ENCODE measurements at places on chromosomes 12 and 14.

- DNase-seq, result no peak
Measured at GRCh38 chr12:89884952-89885351, 176.3 kb upstream of the ATP2B1 start.

- DNase-seq, result no peak
Measured at GRCh38 chr12:19647806-19648556, 208.7 kb downstream of the AEBP2 start.

- no peak for DNase-seq
Measured at GRCh38 chr14:99964979-99965378, 100.2 kb upstream of the EVL start.

- no peak for DNase-seq
Measured at GRCh38 chr12:100953677-100954076, 159.1 kb downstream of the ANO4 start.

DNA sequence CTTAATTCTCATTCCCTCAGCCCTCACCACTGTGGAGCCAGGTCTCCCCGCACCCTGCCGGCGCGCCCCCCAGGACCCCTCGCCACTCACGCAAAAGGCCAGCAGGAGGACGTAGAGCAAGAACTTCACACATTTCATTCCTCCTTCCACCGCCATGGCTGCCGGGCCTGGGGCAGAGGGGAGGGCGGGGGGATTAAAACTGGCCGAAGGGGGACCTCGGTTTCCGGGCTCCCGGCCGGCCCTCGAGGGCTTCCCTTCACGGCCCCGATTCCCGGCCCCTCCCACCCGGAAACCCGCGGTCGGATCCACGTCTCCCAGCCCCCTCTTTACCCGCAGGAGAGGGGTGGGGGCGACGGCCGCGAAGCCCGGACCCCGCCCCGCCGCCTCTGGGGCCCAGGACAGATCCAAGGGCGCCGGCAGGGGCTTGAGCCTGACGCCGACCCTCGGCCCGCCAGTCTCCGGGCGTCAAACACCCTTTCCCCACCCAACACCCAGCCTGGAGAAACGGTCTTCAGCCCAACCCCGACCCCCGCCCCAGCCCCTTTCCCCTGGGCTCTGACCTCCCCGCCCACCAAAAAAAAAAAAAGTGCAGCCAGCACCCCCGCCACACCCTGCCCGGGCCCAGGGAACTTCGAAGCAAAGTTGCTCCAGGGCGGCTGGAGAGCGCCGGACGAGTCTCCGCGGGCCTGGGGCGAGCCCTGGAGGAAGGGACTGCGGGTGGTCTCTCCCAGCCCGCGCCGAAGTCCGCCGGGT lies 447 bp downstream of the CD63 start:
- DNase-seq, result no peak

DNA sequence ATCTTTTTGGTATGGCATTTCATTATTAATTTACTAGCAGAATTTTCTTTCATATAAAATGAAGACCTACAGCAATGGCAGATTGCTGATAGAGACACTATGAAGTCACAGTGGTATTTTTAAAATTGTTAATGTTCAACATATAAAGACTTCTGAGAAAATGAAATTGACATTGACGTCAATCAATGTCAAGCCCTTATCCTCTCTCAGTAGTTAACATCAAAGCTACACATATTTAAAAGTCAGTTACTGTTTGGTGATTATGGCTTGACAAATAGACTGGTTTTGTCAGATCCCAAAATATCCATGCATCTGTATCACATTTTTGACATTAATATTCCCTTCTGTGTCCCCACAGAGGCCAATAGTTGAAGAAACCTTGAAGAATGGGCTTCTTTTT lies 1069.1 kb upstream of the SEL1L start:
- no peak for DNase-seq

DNA sequence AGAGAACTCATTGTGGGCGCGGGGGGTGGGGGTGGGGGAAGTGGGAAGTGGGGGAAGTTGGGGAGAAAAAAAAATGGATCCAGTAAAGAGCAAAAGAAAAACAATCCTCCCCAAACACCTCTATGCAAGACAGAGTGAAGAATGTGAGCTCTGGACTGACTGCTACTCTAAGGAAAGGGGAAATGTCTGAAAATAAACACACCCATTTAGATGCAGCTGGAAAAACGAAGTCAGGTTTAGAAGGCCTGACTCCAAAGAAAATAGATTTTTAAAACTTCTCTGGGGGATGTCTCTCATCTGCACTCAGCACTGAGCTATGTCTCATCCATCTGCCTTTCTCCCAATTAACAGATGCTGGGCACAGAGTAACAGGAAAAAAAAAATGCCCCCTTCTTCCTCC lies 904.4 kb downstream of the GALC start:
- no peak for DNase-seq

DNA sequence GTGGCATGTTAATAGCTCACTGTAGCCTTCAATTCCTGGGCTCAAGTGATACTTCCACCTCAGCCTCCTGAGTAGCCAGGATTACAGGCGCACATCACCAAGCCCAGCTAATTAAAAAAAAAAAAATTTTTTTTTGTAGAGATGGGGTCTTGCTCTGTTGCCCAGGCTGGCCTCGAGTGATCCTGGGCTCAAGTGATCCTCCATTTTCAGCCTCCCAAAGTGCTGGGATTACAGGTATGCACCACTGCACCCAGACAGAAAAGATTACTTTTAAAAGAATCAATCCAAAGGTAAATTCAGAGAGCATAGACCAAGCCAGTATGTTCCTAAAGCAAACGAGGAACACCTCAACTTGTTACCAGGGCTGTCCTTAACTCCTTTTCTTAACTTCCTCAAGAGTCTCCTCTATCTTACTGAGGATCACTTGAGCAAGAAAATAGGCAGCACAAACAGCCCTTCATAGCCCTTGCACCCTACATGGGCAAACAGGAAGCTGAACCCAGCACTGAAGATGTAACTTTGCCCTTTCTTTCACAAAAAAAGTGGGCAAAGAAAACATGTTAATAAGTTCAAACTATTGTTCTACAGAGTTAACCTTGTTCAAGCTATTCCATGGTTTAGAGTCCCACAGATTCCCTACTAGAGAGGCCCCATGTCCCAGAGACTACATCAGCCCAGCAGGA lies 11.3 kb downstream of the CS start:
- DNase-seq, result no peak

DNA sequence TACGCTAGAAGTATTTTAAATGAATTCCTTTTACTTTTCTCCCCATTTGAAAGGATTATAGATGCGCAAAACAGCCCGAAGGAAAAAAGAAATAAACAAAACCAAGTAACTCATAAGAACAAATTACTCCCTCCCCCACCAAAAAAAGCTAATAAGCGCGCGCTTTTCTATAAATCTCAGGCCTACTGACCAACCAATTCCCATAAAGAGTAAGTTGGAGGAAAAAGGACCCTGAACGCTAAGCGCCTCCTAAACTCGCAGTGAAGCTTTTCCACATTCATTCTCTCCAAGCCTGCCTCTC lies 588 bp downstream of the MBIP start:
- no peak for DNase-seq

GRCh38 chr12:109244073-109244472 lies 65.0 kb downstream of the FOXN4 start:
- no peak for DNase-seq

- no peak for DNase-seq
Measured at GRCh38 chr14:72617391-72618031, 276.4 kb downstream of the DPF3 start.

DNA sequence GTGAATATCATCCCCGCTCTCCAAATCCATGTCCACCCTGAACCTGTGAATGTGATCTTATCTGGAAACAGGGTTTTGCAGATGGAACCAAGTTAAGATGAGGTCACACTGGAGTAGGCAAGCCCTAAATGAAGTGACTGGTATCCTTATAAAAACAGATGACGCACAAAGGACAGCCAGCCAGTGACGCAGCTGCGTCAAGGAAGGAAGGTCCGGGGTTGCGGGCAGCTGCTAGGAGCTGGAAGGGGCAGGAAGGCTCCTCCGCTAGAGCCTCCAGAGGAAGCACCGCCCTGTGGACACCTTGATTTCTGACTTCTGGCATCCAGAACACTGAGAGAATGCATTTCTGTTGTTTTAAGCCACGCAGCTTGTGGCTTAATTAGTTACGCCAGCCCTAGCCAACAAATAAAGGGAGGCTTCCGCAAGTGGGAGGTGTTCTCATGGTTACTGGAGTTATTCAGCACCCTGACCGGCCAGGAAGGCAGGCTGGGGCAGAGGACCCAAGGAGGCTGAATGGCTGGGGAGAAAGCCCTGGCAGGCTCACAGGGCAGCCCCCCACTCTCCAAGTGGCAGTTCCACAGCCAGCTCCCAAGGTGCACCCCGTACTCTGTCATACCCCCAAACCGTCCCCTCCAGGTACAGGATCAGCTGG lies 127.6 kb upstream of the NCOR2 start:
- DNase-seq, result no peak

- peak; percentile 43 for DNase-seq
Measured at GRCh38 chr12:10130042-10130441, at the start of gene CLEC7A. TSS of gene CLEC7A (minus strand) at chr12:10130199. CDS start at chr12:10130082, 117 bp downstream.

DNA sequence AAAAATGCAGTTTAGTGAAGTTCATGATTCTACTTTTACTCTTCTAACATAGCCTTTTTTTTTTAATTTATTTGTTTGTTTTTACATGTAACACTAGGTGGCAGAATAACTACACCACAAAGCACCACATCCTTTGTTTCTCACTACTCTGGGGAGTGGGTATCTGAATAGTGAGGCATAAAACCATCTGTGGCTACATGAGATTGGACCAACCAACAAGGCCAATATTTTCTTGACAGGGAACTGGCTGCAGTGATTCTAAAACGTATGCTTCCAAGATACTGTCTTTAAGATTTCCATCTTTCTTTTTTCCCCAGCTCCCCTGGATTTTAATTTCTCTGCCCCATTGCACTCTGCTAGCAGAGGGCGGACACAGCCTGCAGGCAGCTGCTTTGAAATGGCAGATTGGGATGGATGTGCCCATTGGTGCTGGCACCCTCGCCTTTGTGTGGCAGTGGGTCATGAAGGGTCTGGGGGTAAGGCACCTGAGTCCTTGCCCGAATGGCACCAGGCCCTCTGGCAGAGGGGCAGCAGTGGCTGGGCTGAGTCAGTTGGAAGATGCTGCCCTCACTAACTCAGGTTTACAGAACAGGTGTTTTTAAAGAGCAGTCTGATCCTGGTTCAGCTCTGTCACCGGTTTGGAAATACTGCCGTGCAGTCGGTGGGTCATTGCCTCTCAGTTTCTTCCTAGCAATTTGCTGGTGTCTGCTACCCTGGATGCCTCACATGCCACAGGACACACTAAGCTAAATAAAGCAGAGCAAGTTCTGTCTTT lies 429.1 kb downstream of the RAD51B start:
- DNase-seq, result no peak

- DNase-seq, result no peak
Measured at GRCh38 chr12:121038861-121039668, at the start of gene OASL. TSS of gene OASL (minus strand) at chr12:121039246. CDS start at chr12:121038971, 275 bp downstream.

Measured in GM12864 (cell line).